ENCODE measurements at places on chromosomes 1 and 21. TPM values are rescaled to one million over a fixed set of nuclear protein-coding genes. Genes with fewer than 3 reads are reported as not detected.

XCL1 gene
- total RNA-seq: not detected

NOS1AP gene
- total RNA-seq: 5.1 TPM

SH3D21 gene
- total RNA-seq: 6.8 TPM

CD5L gene
- not detected for total RNA-seq

RGSL1 gene
- total RNA-seq: 12.6 TPM

FAAP20 gene
- total RNA-seq: 65.5 TPM

LCE1B gene
- not detected for total RNA-seq

CELA3A gene
- total RNA-seq: not detected

TPTE gene
- 123 TPM for total RNA-seq

INSRR gene
- total RNA-seq: 6.4 TPM

PLEKHG5 gene
- total RNA-seq: 16.4 TPM

OR2L2 gene
- 1.2 TPM for total RNA-seq

PADI3 gene
- total RNA-seq: 0.63 TPM

DISC1 gene
- total RNA-seq: 6.8 TPM

COL8A2 gene
- 1.3 TPM for total RNA-seq

HAPLN2 gene
- total RNA-seq: 6.0 TPM

FAM72B gene
- 1.3 TPM for total RNA-seq

GPR61 gene
- 4.1 TPM for total RNA-seq

SLC30A10 gene
- total RNA-seq: 2.2 TPM

RGS16 gene
- 1.3 TPM for total RNA-seq

UBQLN4 gene
- 41.0 TPM for total RNA-seq

KLHDC7A gene
- total RNA-seq: 0.06 TPM

RABGGTB gene
- 45.0 TPM for total RNA-seq

TMEM59 gene
- total RNA-seq: 289 TPM

VASH2 gene
- 9.5 TPM for total RNA-seq

TACSTD2 gene
- 0.87 TPM for total RNA-seq

UBE2U gene
- 31.6 TPM for total RNA-seq

HES4 gene
- total RNA-seq: 26.4 TPM

SLC1A7 gene
- 0.47 TPM for total RNA-seq

PDZK1 gene
- 1.5 TPM for total RNA-seq

TMPRSS15 gene
- total RNA-seq: 0.68 TPM

TMEM61 gene
- total RNA-seq: 0.31 TPM

GRHL3 gene
- 3.2 TPM for total RNA-seq

TESK2 gene
- 20.9 TPM for total RNA-seq

ENTREP3 gene
- total RNA-seq: 14.3 TPM

CD84 gene
- 6.4 TPM for total RNA-seq

CLCA1 gene
- total RNA-seq: 0.12 TPM

CDK18 gene
- 6.5 TPM for total RNA-seq

FMOD gene
- 9.5 TPM for total RNA-seq

FCGR1A gene
- 5.6 TPM for total RNA-seq

CAMK1G gene
- 1.1 TPM for total RNA-seq

MIER1 gene
- 53.8 TPM for total RNA-seq

RGL1 gene
- 41.5 TPM for total RNA-seq

FCAMR gene
- 0.31 TPM for total RNA-seq

PKP1 gene
- total RNA-seq: 0.50 TPM

LCE3D gene
- not detected for total RNA-seq

PRDM16 gene
- total RNA-seq: 4.7 TPM

ADAM30 gene
- total RNA-seq: 13.1 TPM

AMY1C gene
- total RNA-seq: 0.81 TPM

Data from testis (tissue), 5 donors.